DMS53 (cell line): ENCODE measurements at places on chromosomes 3 and 15.
A peak's percentile ranks its signal among the peaks of the same experiment; 100 is the strongest.

- peak; percentile 80 for DNase-seq
Measured at GRCh38 chr15:62469874-62470688, 305.0 kb upstream of the C2CD4B start.

GRCh38 chr3:4656059-4656458, 162.9 kb downstream of the ITPR1 start:
- peak; percentile 69 for DNase-seq

DNA sequence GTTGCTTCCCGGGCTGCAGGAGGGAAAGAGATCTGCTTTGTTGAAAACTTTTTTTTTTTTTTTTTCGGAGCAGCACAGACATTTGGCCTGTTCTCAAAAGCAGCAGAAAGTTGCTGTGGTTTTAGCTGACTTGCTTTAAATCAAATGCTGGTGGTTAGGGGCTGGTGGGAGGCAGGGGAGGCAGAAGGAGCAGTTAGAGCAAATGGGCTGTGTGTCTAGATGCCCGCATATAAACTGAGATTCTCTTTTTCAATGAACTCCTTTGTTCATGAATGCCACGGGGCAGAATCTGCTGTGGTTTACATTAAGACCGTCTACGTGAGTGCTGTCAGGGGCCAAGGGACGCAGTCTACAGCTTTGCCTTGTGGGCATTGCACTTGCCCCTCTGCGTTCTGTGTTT, 95.9 kb downstream of the FLNB start:
- DNase-seq, result no peak

DNA sequence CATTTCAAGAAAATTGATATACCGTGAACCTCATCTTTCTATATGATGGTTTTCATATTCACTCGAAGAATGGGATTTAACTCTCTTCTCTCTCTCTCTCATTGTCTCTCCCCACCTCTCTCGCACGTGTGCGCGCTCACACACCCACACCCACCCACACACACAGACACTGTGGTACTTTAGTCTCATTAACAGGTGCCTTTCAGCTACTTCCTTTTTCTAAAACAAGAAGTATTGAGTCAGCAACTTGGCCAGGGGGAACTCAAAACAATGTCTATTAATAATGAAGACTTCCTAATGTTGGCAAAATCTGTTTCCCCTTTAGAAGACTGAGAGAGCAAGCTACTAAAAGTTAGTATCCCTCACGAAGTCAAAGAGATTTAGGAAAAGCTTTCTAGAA, 150.7 kb downstream of the TMCO5A start:
- DNase-seq, result no peak
